NCI-H1417 treated with DMSO at 0.1 percent for 48 hours (cell line): ENCODE measurements at places on chromosomes 2 and 18.
A peak's percentile ranks its signal among the peaks of the same experiment; 100 is the strongest.

DNA sequence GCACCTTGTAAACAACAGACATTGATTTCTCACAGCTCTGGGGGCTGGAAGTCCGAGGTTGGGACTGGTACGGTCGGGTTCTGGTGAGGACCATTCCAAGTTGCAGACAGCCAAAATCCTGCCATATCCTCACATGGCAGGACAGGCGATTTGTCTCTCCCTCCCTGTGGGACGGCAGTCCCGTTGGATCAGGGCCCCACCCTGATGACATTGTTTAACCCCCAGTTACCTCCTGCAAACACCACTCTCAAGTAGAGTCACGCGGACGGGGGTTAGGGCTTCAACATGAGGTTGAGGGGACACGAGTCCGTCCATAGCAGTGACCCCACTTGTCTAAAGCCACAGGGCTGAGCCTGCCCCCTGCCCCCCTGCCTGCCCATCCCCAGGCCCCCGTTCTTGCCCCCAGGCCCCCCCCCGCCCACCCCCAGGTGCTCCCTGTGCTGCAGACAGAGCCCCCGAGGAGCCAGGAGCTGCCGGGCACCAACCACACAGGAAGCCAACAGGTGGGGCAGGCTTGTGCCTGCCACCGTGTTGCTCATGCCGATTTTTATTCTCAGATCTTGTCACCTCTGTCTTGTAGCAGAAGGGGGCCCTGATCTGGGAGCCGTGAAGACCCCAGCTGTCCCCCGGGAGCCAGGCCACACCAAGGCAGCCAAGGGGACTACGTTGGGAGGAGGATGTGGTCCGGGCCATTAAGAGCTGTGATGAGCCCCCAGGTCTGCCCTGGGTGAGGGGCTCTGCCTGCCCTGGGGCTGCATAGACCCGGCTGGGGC is 82.2 kb downstream of the NFATC1 start:
- DNase-seq = no peak

- no peak for DNase-seq
These were observed 20.3 kb downstream of the CABLES1 start for GRCh38 chr18:23155537-23155936.

GRCh38 chr2:161424891-161425727 is 9.0 kb downstream of the TBR1 start:
- DNase-seq = no peak

DNA sequence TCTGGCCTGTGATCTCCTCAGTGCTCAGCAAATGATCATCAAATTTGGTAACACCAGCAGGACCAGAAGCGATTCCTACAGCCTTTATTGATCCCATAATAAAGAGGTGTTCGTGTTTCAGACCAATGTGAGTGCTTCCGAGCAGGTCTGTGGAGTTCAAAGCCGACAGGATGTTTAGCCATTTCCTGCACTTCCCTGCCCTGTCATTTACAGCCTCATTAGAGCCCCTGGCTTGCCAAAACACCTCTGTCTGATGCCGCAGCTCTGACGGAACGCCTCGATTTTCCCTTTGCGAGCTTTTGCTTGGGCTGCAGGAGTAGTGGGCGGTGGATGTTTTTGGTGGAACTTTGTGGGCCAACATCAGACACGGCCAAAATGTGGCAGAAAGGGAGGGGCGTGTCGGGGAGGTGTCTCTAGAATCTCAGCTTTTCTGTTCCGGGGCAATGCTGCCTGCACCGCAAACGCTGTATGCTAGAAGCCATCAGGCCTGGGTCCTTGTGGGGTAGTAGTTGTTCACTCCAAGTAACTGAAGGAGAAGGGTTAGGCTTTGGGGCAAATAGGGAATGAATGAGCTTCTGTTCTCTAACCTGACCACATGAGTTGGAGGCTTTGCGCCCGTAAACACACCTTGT is 26.1 kb upstream of the INHBB start:
- no peak for DNase-seq

- DNase-seq = no peak
These were observed 7.5 kb downstream of the DPYSL5 start for GRCh38 chr2:26855466-26855865.

DNA sequence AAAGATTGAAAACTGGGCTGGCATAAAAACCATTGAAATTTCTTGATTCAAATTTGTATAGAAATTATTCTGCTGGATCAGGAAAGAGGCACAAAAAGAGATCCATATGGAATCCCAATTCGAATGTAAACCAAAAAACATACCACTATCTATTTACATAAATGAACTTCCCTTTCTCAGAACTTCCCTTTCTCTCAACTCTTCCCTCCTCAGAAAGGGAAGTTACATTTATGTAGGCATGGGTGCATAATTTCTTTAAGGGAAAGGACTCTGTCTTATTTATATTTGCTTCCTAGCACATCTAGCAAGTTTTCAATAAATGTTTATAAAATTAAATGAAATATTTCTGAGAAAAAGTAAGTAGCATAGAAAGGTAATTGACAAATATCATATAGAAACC is 398.1 kb upstream of the ATP5MC3 start:
- no peak for DNase-seq

DNA sequence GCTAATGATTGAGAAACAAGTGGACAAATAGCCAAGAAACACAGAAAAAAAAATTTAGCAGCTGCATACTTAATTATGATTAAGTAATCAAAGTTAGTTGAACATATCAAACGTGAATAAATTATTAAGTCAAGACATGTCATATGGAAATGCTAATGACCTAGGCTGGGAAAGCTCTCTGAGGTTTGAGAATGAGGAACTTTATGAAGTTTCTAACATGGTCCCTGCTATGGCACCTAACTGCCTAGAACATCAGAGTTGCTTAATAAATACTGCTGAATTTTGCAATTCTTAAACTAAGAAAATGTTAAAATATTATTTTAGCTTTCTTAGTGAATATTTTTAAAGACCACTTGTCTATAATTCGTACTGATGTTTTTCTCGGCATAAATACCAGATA is 99.8 kb downstream of the AFF3 start:
- DNase-seq = no peak

DNA sequence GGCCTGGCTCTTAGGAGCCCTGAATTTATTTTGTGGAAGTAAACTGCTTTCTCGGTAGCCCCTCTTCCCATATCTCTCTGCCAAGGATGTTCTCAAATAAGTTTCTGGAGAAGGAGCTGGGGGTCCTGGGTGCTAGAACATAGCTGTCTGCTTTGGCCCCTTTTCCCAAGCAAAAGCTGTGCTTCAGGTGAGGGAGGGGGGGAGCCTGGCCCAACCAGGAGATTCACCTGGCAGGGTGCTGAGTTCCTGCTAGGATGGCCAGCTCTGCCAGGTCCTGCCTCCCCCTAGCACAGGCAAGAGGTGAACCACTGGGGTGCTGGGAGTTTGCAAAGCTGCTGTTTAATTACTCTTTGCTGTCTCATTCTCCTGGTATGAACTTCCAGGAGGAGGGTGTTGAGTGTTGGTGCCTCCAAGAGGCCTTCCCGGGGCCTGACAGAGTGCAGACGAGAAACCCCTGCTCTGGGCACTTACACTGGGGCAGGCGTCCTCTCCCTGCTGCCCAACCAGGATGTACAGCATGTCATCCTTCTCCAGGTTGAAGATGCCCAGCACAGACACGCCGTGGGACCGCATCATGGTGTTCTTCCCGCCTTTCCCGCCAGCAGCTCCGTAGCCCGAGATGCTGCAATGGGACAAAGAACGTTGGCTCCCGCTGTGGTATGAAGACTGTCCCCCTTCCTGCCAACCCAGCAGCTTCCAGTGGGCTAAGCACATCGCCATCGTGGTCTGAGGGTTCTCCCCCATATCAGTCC is 124.2 kb downstream of the CLIP4 start:
- DNase-seq = no peak

- no peak for DNase-seq
These were observed 102.8 kb upstream of the PPP1CB start for GRCh38 chr2:28648671-28649395.

DNA sequence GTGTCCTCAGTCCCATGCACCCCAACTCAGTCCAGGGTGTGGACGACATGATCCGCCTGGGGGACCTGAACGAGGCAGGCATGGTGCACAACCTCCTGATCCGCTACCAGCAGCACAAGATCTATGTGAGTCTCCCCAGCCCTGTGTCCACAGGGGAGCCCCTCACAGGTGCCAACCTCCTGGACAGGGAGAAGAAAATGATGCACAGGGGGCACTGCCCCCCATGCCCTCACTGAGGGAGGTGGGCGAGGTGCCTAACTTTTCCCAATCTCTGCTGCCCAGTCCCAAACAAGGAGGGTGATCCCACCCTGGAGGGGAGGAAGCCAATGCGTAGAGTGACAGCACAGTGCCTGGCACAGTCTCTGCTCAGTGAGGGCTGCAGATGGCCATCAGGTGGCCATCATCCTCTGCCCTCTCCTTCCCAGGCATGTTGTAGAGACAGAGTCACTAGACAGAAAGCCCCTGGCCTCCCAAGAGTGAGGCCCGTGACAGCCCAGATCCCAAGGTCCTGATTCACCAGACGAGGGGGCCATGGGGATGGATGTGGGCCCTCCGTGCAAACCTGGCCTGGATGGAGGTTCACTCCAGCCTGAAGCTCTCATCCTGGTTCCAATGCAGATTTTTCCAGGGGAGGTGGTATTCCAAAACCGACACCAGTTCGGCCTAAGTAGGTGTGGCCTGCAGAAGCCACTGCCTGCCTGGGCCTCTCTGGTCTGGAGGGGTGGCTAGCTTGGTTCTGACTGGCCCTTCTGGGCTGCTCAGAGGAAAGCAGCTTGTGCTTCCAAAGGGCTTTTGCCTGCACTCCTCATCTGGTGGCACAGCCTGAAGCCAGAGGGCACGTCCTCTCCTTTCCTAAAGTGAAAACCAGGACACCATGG is 30.0 kb downstream of the MYO7B start:
- DNase-seq = no peak

DNA sequence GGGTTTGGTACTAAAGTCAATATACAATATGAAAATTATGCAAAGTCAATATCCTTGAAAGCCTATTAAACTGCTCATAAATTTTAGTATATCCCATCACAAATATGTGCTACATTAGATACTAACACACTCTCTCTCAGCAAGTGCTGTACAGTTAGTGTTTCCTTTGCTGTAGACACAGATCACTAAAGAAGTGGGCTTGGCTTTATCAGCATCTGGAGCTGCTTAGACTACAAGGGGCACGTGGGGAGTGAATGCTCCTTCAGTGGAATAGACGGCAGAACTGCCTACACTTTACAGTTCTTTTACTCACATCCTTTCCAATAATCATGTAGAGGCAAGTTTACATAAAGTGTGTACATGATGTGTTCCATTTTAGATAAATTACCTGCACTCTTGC is 26.0 kb upstream of the EFEMP1 start:
- no peak for DNase-seq

- DNase-seq = no peak
These were observed 48.7 kb downstream of the CRIM1 start for GRCh38 chr2:36404318-36404717.

GRCh38 chr2:191811807-191812602 is 34.9 kb downstream of the CAVIN2 start:
- DNase-seq = no peak

- DNase-seq = peak; percentile 62
These were observed 454.2 kb upstream of the TNP1 start for GRCh38 chr2:217314021-217314460.

GRCh38 chr2:10971161-10971887 is 59.6 kb downstream of the KCNF1 start:
- DNase-seq = no peak

GRCh38 chr2:136809998-136810397 is 44.7 kb downstream of the THSD7B start:
- no peak for DNase-seq

DNA sequence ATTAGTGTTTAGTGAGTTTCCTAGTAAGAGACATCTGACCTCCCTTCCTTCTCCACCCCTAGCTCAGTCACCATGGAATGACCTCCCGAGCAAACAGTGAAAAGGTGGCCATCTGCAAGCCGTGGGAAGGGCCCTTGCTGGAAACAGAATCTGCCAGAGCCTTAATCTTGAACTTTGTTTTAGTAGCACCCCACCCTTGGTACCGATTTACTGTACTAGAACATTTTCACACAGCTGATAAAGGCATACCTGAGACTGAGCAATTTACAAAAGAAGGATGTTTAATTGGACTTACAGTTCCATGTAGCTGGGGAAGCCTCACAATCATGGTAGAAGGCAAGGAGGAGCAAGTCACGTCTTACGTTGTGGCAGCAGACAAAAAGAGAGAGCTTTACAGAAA is 655.8 kb downstream of the TSN start:
- no peak for DNase-seq

DNA sequence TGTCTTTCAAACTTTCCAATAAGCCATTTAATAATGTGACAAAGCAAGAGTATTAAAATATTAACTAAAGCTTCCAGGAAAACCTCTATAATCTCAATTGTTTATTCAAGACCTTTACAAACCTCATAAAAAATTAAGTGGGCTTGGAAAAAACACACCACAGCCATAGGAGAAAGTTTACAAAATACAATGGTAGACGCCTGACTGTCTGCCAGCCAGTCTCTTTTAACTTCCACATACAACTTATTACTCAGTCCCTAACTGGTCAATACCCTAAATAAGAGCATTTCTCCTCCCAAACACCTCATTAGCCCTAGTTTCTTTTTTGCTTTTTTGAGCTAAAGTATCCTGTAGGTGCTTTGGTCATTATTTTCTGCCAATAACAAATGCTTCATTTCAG is 247.4 kb upstream of the CYP26B1 start:
- DNase-seq = no peak

- DNase-seq = no peak
These were observed 47.9 kb downstream of the EPHA4 start for GRCh38 chr2:221524158-221524557.

- DNase-seq = no peak
These were observed 44.2 kb upstream of the DYNC2LI1 start for GRCh38 chr2:43729491-43730174.

- no peak for DNase-seq
These were observed 1.1 kb downstream of the CYBRD1 start for GRCh38 chr2:171523088-171524017.

DNA sequence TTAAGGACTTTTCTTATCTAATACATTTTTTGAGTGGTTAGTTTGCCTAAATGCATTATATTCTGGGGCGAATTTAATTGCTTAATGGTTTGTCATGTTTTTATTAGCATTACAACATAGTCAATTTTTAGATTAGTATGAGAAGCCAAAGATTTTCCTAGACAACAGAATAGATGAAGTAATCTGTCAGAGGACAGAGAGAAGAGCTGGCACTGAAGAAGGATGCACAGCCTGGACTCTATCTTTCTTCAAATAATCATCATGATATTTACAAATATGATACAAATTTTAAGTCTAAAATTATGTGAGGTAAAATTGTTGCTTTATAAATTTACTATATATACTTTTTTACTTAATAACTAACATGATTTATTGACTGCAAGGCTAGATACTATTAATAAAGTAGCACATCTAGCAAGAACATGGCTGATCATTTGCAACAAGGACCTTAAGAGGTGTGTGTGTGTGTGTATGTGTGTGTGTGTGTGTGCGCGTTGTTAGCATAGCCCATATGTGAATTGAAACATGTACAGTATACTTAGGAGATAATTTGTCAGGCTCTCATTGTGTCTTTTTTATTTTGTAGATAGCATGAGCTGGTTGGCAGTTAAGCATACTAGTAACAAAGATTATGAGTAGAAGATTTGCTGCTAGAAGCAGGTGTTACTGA is 752.2 kb downstream of the DCDC2C start:
- no peak for DNase-seq

GRCh38 chr2:29042561-29043075 is 31.7 kb downstream of the PCARE start:
- DNase-seq = no peak

GRCh38 chr18:79624356-79625170 is 55.0 kb upstream of the CTDP1 start:
- DNase-seq = no peak
